Astrocyte (in vitro differentiated cells and primary cell): ENCODE measurements at places on chromosomes 6 and 20. TPM values are rescaled to one million over a fixed set of nuclear protein-coding genes. Genes with fewer than 3 reads are reported as not detected.

GRCh38 chr6:29948277-29948676, 5.9 kb downstream of the HLA-A start:
- DNase-seq: no peak

TMEM63B gene
- total RNA-seq: 86.6 and 95.6 TPM in 2 replicates

DNA sequence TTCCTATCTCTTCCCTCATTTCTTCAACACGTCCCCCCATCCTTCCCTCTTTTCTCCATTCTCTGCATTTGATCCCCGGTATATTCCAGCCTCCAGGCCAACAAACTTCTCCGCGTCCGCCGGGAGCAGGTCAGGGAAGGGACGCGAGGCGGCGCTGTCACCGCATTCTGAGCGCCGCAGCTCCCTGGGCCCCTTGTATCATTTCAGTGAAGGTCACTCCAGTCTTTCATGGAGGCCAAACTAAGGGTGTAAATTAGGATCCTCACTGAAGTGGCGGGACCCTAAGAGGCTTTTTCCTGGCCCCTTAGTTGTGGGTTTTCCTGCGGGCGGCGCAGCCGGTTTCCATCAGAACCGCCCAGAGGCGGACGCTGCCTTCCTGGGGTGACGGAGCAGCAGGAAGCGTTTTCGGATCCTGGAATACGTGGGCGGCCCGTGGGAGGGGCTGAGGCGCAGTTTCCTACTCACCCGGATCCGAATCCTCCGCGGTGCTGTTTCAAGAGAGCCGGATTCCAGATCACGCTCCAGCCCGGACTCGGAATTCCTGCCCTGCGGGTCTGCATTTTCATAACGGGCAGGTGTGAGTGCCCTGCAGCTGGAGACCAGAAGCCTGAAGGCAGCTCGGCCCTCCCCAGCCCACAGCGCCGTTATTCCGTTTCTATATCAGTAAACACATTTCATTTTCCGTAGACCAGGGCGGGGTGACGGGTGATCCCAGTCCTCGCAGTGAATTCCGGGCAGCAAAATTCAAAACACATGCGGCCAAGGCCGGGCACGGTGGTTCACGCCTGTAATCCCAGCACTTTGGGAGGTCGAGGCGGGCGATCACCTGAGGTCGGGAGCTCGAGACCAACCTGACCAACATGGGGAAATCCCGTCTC, 3.6 kb upstream of the MICA start:
- DNase-seq: peak; percentile 87

GRCh38 chr20:3692706-3693294, 11.0 kb upstream of the ADAM33 start:
- DNase-seq: no peak

GRCh38 chr20:51500311-51500710, 42.2 kb downstream of the NFATC2 start:
- DNase-seq: peak; percentile 31

GRCh38 chr6:73262671-73263569, at the start of gene KHDC1:
TSS of gene KHDC1 (minus strand) at chr6:73263196. CDS start at chr6:73242517, 20,679 bp downstream.
- DNase-seq: peak; percentile 46

GRCh38 chr20:46558511-46558959, 8.1 kb upstream of the OCSTAMP start:
- peak; percentile 76 for DNase-seq

DNA sequence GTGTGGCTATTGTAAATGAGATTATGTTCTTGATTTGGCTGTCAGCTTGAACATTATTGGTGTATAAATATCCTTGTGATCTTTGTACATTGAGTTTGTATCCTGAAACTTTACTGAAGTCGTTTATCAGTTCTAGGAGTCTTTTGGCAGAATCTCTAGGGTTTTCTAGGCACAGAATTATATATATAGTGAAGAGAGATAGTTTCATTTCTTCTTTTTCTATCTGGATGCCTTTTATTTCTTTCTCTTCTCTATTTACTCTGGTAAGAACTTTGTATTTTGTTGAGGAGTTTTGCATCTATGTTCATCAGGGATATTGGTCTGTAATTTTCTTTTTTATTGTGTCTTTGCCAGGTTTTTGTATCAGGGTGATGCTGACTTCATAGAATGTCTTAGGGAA, 589.2 kb upstream of the MAN1A1 start:
- no peak for DNase-seq

- DNase-seq: no peak
Observed at GRCh38 chr6:150822932-150823331, 42.6 kb upstream of the MTHFD1L start.

RBM38 gene
- total RNA-seq: 33.8 and 43.5 TPM in 2 replicates

- DNase-seq: no peak
Observed at GRCh38 chr6:26155061-26155930, 68.1 kb downstream of the HFE start.

- no peak for DNase-seq
Observed at GRCh38 chr6:117564681-117565080, 37.6 kb downstream of the GOPC start.

TRIM39 gene
- 18.3 and 20.7 TPM in 2 replicates for total RNA-seq

DNA sequence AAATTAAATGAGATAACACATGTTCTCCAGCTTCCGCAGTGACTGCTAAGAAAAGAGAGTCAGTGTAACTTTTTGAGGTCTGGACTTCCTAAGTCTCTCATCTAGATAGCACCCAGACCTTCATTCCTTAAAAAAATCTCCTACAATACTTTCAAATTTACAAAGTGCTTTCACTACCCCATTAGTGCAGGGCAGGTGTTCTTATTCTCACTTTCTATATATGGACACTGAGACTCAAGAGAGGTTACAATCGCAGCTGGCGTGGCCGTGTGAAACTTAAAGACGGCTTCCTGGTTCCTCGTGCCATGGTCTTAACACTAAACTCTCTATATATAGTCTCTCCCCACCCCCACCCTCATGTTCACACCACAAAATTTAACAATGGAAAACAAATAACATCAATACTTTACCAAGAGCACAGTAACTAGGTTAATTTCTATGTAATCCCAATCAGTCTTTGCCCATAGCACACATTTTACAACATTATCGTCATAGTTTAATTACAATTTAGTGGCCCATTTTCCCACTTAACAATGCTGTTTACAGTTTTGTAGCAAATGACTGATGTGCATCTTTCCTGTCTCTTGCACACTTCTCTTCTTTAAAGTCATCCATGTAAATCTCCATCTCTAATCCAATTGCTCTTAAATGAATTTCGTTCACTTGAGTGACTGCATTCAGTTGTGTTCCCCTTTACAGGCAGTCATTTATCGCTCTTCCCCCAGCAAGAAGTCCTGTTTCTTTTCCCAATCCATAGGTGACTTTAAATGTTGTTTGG, 78.8 kb upstream of the ARID1B start:
- no peak for DNase-seq

CCM2L gene
- 0.11 TPM in 1 of 2 replicates, not detected in the other for total RNA-seq

GRCh38 chr6:106450653-106451052, 90.1 kb downstream of the CRYBG1 start:
- no peak for DNase-seq

PKIB gene
- 64.1 and 74.6 TPM in 2 replicates for total RNA-seq

GRCh38 chr6:18415671-18416340, 28.7 kb downstream of the RNF144B start:
- DNase-seq: peak; percentile 59

THBS2 gene
- 135 and 260 TPM in 2 replicates for total RNA-seq

- DNase-seq: peak; percentile 57
Observed at GRCh38 chr6:125910527-125910926, 46.0 kb upstream of the HINT3 start.

GRCh38 chr20:35166242-35166830, 5.5 kb upstream of the PROCR start:
- no peak for DNase-seq

- DNase-seq: no peak
Observed at GRCh38 chr6:30465595-30466306, 23.6 kb upstream of the HLA-E start.

DNA sequence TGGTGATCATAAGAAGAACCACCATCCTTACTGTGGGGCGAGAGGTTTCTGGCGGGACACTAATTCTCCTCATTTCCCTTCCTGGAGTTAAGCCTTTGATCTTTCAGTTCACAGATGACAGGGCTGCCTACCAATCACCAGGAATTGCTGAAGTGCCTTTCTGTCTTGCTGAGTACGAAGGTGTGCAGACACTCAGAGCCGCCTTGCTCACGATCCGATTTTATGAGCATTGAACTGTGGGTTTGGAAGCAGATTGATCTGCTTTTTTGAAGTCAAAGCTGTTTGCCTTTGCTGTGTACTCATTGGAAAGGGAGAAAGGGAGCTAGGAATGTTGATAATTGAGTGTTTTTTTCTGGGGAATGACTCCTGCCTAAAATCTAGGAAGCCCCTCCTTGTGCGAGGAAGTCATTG, 129.1 kb upstream of the SALL4 start:
- no peak for DNase-seq

TGM3 gene
- total RNA-seq: not detected in 2 replicates

MEP1A gene
- total RNA-seq: not detected in 2 replicates

GPSM3 gene
- total RNA-seq: 9.6 and 10.2 TPM in 2 replicates

- DNase-seq: no peak
Observed at GRCh38 chr6:35508027-35508426, 4.7 kb downstream of the TULP1 start.

DNA sequence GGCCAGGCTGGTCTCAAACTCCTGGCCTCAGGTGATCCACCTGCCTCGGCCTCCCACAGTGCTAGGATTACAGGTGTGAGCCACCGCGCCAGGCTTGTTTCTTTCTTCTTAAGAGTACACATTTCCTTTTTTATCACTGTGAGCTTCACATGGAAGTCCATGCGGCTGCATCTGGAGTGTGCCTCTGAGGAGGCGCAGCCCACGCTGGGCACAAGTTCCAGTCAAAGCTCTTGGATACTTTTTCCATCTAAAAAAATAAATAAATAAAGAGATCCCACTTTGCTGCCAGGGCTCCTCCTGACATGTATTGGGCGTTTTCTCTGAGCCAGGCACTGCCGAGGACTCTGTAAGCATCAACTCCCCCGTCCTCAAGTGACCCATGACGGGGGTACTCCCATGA, 123.0 kb downstream of the PREX1 start:
- DNase-seq: no peak

FAM162B gene
- total RNA-seq: not detected in 2 replicates

DNA sequence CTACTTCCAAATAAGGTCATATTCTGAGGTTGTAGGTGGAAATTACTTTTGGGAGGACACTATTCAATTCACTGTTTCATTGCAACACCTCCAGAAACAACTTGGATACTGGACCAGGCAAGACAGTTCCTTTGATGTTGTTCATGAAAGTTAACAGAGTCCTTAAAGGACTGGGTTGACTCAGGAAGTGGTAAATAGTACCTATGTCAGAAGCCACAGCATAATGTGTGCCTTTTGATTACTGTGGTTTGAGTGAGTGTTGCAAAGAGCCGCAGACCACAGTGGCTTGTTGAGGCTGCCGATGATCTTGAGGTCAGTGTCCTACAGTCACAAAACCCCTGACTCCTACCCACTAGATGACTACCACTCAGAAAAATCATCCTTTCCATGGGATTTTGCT, 10.9 kb downstream of the IL20RA start:
- peak; percentile 75 for DNase-seq

- DNase-seq: no peak
Observed at GRCh38 chr6:167952512-167952859, 45.0 kb upstream of the KIF25 start.

DNA sequence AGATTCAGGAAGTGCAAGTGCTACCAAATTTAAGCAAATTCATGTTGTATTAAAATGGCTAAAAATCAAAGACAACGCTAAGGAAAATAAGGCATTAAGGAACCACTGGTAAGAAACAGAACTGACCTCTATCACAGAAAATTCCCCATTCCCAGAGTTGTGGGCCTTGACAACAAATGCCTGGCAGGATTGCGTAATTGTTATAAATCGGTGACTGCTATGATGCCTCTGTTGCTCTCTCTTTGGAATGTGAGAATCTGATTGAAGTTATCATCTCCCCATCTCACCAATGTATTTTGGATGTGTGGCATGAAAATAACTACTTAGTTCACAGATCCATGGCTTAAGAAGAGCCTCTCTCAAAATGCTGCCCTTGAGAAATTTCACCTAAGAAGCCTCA, 257.3 kb downstream of the OGFRL1 start:
- DNase-seq: no peak

GRCh38 chr20:37823296-37823980, 79.5 kb upstream of the VSTM2L start:
- peak; percentile 20 for DNase-seq

RAB44 gene
- 0.14 and 0.16 TPM in 2 replicates for total RNA-seq

DNA sequence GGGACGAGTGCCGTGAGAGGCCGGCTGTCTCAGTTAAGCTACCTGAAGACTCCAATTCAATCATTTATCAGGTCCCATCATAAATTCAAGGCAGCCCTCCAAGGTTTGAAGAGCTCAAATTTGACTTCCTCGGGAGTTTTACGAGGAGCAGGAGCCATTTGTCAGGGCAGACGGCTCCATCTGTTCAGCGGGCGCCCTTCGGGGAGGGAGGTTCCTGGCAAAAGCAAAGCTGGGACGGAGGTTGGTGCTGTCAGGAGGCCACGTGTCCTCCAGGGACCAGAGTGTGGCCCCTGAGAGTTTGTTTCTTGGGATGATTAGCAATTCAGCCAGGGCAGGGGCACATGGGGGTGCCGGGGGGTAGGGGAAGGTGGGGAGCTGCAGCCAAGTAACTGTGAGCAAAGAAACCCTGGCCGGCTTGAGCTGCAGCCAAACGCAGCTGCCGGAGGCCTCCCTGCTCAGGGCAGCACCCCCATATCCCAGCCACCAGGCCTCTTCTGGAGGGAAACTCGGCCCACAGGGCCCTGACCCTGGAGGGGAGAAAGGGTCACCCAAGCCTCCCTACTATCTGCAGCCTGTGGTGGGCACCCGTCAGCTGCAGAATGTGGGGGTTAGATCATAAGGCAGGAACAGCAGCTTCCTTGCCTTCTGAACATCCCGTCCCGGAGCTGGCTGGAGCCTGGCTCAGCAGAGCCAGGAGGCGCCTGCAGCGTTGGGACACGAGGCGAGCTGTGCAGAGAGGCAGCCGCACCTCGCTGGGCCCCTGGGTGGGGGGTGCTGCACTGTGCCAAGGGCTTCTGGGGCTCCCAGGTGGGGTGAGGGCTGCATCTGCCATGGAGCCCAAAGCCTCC, 63.6 kb upstream of the GATA5 start:
- DNase-seq: no peak

FANCE gene
- 2.9 and 3.1 TPM in 2 replicates for total RNA-seq

GRCh38 chr6:88220493-88220892, 54.3 kb upstream of the CNR1 start:
- DNase-seq: peak; percentile 0

LKAAEAR1 gene
- 0.34 TPM in 1 of 2 replicates, not detected in the other for total RNA-seq

RRAGD gene
- total RNA-seq: 3.8 and 5.2 TPM in 2 replicates

SMPDL3A gene
- total RNA-seq: 6.9 and 7.3 TPM in 2 replicates

GRCh38 chr6:138572167-138572875, 73.0 kb upstream of the NHSL1 start:
- peak; percentile 88 for DNase-seq

- DNase-seq: no peak
Observed at GRCh38 chr6:121533321-121533841, 97.9 kb downstream of the GJA1 start.

TNFRSF6B gene
- 2.0 and 2.8 TPM in 2 replicates for total RNA-seq

GRCh38 chr20:62576815-62577489, 65.4 kb upstream of the SLCO4A1 start:
- no peak for DNase-seq

BPI gene
- total RNA-seq: not detected in 2 replicates

OR12D3 gene
- not detected in 2 replicates for total RNA-seq

FAM110A gene
- 1.2 and 1.4 TPM in 2 replicates for total RNA-seq
